ENCODE measurements at places on chromosomes 7 and 10.

DNA sequence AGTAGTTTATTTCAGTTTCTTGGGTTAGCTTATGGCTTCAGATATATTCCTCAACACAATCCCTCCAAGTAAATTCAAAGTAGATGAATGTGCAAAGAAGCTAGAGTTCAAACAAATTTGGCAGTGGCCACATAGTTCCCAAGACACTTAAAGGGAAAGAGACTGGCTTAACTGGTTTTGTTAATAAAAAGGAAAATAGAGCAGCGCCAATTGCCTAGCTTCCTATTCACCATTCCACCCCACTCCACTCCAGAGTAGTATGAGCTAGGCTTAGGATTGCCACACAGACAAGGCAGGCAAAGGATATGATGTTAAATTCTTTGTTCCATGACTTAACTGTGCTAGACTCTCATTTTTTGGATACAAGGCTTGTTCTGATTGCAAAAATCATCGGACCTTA lies 2.0 kb downstream of the XRCC2 start:
- no peak for DNase-seq

- no peak for DNase-seq
Measured at GRCh38 chr7:31190906-31191305, 138.8 kb downstream of the ADCYAP1R1 start.

DNA sequence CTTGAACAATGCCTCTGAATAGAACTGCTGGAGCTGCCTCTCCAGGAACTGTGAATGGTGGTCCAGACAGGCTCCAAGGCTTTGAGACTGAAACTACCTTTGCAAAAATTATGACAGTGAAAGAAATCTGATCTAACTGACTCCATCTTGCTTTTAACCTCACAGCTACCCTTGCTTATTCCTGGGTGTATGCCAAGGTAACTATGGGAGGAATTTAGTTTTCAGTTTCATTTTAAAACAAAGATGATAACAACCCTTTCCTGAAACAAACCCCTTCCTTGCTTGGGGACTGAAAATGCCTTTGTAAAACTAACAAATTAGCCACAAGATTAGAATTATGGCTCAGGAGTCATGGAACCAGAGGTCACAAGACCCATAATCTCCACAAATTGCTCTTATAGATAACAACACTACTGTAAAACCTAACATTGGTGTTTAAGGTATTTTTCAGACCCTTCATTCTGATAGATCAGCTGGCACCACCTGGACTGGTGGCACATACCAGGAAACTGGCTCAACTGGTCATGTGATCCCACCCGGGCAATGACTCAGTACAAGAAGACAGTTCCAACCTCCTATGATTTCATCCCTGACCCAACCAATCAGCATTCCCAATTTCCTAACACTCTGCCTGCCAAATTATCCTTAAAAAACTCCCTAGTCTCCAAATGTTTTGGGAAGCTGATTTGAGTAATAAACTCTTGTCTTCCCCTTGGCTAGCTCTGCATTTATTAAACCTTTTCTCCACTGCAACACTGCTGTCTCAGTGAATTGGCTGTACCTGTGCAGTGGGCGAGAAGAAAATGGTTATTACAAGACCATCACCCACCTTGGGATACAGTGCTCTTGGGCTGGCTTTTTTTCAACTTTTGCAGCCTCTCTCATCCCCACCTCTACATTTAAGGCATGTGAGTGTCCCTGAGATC lies 608.1 kb downstream of the TYW1 start:
- no peak for DNase-seq

GRCh38 chr10:102492344-102492939 lies 10.1 kb downstream of the ACTR1A start:
- no peak for DNase-seq

DNA sequence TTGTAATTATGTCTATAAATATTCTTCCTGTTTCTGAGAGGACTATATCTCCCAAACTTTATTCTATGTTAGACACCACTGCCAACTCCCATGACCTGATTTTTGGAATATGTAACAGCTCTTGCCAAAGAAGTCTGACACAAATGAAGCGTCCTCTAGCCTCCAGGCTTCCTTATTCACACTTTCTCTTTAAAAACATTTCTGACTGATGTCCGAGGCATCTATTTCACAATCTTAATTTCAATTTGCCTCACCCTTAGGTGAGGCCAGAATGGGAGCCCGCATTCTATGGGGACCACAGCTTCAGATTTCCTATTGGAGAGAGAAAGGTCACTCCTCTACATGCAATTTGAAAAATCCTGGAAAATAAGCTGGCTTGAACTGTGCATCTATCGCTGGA lies 873.2 kb downstream of the GATA3 start:
- DNase-seq, result no peak

GRCh38 chr10:126569513-126570244 lies 100.8 kb downstream of the C10orf90 start:
- no peak for DNase-seq

Data from stimulated activated CD4-positive, alpha-beta T cell treated with anti-CD3 and anti-CD28 coated beads, Interleukin-12 subunit alpha, Interleukin-12 subunit beta, amount 100 ng/mL, for 24 hours (primary cell).